Kidney epithelial cell (primary cell): ENCODE measurements at places on chromosomes 13 and 19.

- DNase-seq, result no peak
Observed at GRCh38 chr13:94322925-94323763, 156.3 kb downstream of the DCT start.

GRCh38 chr13:22275393-22275792, 604.5 kb downstream of the FGF9 start:
- DNase-seq, result no peak

GRCh38 chr13:102550507-102550906, 46.3 kb upstream of the TPP2 start:
- DNase-seq, result no peak

GRCh38 chr13:40420160-40420740, 246.2 kb downstream of the FOXO1 start:
- no peak for DNase-seq

GRCh38 chr19:16518483-16519229, 22.5 kb downstream of the C19orf44 start:
- no peak for DNase-seq

GRCh38 chr13:24863748-24864540, 100.0 kb downstream of the RNF17 start:
- no peak for DNase-seq

DNA sequence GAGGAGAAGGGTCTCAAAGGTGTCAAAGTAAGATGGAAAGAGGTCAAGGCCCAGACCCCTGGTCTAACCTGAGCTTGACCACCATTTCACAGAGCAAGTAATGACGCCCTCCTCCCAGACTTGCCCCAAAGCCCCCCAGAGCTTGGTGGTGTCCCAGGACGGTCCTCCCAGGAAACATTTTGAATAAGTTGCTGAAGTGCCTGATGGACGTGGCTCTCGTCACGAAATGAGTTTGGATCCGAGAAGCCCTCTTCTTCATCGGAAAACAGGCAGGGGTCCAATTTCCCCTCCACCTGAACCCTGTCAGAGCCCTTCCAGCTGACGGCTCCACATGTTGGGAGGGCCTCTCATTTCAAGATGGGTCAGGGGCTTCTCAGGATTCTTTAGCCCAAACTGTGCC, 54.5 kb upstream of the TPM4 start:
- DNase-seq, result no peak

- DNase-seq, result no peak
Observed at GRCh38 chr19:17626456-17627015, 61.6 kb downstream of the UNC13A start.

- DNase-seq, result no peak
Observed at GRCh38 chr19:3042621-3043267, 13.7 kb upstream of the TLE2 start.

DNA sequence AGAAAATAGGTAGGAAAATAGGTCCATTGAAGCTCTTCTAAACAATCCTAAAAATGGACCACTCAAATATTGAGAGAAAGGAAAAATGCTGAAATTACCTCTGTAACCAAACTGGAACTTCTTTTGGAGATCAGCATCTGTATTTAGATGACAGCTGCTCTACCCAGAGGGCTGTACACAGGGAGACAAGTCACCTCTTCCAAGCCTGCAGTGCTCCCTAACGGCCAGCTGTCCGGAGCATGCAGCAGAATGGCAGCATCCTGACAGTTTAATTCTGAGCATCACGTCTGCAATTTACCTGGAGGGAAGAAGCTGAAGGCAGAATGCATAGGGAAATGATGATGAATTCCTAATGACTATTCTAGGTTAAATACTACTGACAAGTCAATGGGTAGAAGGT, 62.8 kb upstream of the DIAPH3 start:
- no peak for DNase-seq

DNA sequence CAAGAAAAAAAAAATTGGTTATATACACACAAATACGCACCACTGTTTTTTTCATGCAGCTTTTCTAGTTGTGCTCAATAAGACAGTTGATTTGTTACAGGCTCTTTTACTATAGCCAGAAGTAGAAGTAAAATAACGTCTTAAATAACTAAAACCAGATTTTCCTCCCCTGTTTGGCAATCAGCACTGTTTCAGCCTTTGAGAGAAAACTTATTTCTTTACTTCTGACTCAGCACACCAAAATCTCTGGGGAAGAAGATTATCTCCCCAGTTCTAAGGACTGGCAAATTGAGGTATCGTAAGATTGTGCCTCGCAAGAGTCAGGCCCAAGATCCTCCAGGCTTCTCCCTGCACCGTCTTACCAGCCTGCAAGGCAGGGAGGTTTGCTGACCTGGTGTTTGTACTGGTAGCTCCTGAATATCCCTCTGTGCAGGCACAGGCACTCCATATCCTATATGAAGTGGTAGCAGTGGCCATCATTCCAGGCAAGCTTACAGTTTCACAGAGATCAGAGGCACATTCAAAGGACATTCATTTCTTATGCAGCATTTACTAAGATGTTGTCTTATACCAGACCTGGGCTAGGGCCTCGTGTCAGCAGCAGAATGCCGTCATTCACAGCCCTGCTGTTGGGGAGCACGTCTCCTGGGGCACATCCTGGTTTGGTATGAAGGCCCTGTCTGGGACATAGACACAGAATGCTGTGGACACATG, 268.2 kb downstream of the ZNF536 start:
- DNase-seq, result no peak

GRCh38 chr19:4444765-4445741, 12.5 kb downstream of the UBXN6 start:
- no peak for DNase-seq

GRCh38 chr13:25948910-25949309, 102.9 kb downstream of the SHISA2 start:
- no peak for DNase-seq

DNA sequence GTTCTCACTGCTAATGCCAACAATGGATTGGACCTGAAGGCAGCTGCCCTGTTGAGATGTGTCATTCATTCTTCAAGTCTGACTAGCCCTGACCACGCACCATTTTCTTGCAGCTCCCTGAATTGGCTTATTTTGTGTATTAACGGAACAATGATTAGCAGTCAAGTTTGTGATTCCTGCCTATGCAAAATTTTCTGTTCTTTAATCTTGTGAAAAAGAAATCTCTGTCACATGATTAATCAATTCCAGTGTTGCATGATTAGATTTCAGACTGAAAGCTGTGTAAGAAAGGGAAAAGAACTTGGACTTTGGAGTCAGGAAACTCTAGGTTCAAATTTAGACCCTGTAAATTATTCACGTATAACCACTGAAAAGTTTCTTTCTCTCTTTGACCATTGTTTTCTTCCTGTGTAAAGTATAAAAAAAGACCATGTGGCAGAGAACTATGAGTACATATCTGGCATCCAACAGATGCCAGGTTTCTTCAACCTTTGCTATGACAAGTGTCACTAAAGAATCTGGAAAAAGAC, 64.5 kb upstream of the SLC10A2 start:
- DNase-seq, result peak; percentile 34

DNA sequence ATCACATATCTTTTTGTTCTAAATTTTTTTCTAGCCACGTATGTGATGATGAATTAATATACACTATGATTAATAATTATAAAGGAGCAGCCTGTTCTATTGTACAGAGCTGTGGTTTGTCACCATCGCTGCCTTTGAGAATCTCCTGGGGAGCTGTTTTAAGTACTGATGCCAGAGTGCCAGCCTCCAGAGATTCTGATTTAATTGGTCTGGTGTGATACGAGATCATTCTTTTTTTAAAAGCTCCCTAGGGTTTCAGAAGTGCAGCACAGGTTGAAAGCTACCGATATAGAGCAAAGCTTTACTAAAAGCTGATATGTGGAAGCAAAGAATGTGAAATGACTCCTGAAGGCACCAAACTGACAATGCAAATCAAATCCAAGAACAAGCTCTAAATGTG, 314.7 kb downstream of the ITGBL1 start:
- no peak for DNase-seq

- no peak for DNase-seq
Observed at GRCh38 chr13:75612354-75612753, 23.8 kb upstream of the LMO7 start.

- no peak for DNase-seq
Observed at GRCh38 chr19:34189199-34189916, 17.1 kb downstream of the LSM14A start.

DNA sequence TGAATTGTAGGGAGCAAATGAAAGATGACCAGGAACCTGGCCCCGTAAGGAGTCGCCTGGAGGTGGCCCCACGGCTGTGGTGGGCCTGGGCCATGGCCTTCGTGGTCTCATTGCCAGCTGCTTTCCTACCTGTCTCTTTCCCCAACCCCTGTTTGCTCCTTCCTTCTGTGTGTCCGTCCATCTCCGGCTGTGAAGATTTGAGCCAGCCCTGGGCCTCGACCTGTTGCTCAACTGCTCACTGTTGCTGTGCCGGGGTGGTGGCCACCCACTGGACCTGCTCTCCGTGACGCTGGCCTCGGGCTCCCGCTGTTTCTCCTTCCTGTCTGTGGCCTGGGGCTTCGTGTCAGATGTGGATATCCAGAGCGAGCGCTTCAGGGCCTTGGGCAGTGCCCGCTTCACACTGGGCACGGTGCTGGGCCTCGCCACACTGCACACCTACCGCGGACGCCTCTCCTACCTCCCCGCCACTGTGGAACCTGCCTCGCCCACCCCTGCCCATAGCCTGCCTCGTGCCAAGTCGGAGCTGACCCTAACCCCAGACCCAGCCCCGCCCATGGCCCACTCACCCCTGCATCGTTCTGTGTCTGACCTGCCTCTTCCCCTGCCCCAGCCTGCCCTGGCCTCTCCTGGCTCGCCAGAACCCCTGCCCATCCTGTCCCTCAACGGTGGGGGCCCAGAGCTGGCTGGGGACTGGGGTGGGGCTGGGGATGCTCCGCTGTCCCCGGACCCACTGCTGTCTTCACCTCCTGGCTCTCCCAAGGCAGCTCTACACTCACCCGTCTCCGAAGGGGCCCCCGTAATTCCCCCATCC, 8.5 kb downstream of the DBP start:
- no peak for DNase-seq

GRCh38 chr19:5171711-5172110, 168.9 kb downstream of the PTPRS start:
- no peak for DNase-seq

DNA sequence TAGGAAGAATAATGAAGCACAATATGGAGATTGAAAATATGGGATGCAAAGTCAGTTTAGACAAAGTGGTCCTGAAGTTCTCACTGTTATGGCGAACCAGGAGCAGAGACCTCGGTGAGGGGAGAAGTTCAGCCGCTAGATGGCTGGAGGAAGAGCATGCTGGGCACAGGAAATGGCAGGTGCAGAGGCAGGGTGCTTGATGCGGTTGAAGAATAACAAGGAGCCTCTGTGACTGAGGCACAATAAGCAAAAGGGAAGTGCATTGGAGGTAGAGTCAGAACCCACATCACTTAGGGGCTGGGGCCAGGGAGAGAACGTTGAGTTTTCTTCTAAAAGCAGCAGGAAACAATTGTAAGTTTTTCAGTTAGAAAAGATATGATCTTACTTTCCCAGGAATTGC, 1725.2 kb downstream of the EFNB2 start:
- no peak for DNase-seq
